Right atrium auricular region (tissue), 2 donors: ENCODE measurements at places on chromosomes 1 and 21.

- no peak overlapping the region for H3K27ac ChIP-seq
- H3K4me3 ChIP-seq: no peak overlapping the region
- no peak for DNase-seq
- no peaks in the 10 kb centered on the region for H3K27me3 ChIP-seq
- H3K36me3 ChIP-seq: no peaks in the 10 kb centered on the region
Measured at GRCh38 chr1:175673371-175674150, 69.8 kb downstream of the TNR start.

- no peak overlapping the region for H3K27ac ChIP-seq
- H3K36me3 ChIP-seq: no peaks in the 10 kb centered on the region
- no peaks in the 10 kb centered on the region for H3K4me1 ChIP-seq
- no peak overlapping the region for H3K4me3 ChIP-seq
- no peak for DNase-seq
- H3K27me3 ChIP-seq: no peaks in the 10 kb centered on the region
Measured at GRCh38 chr1:162857850-162858249, 3.1 kb downstream of the CCDC190 start.

DNA sequence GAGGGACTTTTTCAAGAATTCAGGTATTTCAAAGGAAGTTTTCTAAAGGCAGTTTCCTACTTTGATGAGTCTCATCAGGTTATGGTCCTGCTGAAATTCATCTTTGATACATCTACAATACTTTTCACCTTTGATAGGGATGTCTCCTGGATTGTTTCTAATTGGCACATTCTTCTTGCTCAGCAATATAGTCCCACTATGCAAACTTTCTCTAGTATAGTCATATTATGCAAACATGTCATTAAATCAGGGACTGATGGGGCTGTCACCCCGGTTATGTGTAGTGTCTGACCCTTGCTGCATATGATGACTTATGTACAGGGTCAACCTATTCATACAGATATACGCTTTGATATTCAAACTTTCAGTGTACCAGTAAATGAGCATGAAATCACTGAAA is 379 bp upstream of the FCRL1 start:
- no peak overlapping the region for H3K4me3 ChIP-seq
- H3K36me3 ChIP-seq: no peaks in the 10 kb centered on the region
- no peak overlapping the region for H3K27ac ChIP-seq
- H3K27me3 ChIP-seq: no peaks in the 10 kb centered on the region

DNA sequence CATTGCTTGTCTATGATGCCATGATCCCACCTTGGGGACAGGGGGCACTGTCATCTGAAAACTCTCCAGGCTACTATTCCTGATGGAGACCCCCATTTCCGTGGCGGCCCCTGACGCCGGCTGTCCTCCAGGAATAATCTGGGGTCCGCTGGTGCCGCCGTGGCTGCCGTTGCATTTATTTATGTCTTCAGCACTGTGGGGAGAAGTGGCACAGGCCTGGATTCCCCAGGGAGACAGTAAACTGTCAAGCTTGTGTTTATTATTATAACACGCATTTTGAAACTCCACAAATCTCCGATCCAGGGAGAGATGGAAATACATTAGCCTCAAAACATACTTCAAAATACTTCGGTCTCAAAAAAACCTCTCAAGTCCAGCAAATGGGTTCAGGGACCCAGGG is 126.9 kb upstream of the C1orf174 start:
- DNase-seq: peak; percentile 13
- no peak overlapping the region for H3K4me3 ChIP-seq
- H3K36me3 ChIP-seq: no peaks in the 10 kb centered on the region
- no peaks in the 10 kb centered on the region for H3K27me3 ChIP-seq
- no peaks in the 10 kb centered on the region for H3K4me1 ChIP-seq
- no peak overlapping the region for H3K27ac ChIP-seq
